ENCODE measurements at places on chromosomes 6 and 20.
A peak's percentile ranks its signal among the peaks of the same experiment; 100 is the strongest.

GRCh38 chr6:135722679-135723078, 128.8 kb upstream of the PDE7B start:
- DNase-seq = no peak

GRCh38 chr6:63785006-63785405, 149.4 kb downstream of the PHF3 start:
- DNase-seq = no peak

GRCh38 chr6:48447251-48447650, 336.3 kb upstream of the PTCHD4 start:
- DNase-seq = no peak

GRCh38 chr6:9405369-9405768, 970.0 kb upstream of the SLC35B3 start:
- DNase-seq = no peak

DNA sequence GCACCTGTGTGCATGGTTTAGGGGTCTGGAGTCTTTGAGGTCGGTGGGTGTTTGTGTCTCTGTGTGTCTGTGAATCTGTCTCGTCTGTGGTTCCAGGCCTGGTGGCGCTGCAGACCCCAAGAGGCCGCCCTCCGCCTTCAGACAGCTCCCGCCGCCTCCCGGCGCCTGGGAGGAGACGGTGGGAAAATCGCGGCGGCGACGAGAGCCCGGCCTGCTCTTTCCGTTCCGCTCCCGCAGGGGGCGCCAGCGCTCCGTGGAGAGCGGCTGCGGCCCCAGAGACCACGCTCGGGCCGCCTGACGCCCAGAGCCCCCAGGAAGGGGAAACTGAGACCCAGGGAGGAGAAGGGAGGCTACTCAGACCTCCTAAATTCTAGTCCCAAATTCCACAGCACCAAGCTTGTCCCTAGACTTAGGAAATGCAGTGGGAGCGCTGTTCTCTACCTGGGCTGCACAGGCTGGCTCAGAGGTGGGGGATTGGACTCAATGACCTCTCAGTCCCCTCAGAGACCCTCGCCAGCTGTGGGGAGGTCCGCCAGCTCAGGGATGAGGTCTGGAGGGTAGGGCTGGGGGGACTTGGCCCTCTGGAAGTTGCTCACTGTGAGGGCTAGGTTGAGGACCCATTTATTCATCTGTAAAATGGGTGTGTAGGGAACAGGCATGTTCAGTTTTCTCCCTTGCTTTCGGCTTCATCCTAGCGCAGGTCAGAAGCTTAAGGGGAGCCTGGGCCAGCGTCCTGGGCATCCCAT, 36.9 kb upstream of the BLCAP start:
- peak; percentile 27 for DNase-seq

DNA sequence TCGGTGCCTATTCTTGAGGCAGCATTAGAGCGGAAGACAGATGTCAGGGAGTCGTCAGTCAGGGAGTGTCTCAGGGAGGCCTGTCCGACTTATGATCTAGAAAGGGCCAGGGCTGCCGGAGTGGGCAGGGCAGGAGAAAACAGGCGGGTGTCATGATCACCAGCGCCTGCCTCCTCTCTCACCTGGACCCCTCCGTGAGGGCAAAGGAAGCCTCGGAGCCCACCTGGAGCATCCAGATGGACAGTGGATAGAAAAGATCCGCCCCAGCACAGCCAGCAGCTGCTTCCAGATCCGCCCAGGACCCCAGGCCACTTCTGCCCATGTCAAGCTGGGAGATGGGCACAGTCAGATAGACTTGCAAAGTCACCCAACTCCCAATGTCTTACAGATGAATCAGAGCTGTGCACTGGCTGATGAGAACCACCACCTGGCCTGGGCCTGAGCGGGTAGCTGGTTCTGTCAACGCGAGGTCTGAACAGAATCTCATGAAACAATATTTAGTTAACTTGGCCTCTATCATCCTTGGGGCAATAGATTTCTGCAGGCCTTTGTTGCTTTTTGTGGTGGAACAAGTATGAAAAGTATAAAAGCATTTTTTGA, 22.2 kb downstream of the PSMG4 start:
- no peak for DNase-seq

DNA sequence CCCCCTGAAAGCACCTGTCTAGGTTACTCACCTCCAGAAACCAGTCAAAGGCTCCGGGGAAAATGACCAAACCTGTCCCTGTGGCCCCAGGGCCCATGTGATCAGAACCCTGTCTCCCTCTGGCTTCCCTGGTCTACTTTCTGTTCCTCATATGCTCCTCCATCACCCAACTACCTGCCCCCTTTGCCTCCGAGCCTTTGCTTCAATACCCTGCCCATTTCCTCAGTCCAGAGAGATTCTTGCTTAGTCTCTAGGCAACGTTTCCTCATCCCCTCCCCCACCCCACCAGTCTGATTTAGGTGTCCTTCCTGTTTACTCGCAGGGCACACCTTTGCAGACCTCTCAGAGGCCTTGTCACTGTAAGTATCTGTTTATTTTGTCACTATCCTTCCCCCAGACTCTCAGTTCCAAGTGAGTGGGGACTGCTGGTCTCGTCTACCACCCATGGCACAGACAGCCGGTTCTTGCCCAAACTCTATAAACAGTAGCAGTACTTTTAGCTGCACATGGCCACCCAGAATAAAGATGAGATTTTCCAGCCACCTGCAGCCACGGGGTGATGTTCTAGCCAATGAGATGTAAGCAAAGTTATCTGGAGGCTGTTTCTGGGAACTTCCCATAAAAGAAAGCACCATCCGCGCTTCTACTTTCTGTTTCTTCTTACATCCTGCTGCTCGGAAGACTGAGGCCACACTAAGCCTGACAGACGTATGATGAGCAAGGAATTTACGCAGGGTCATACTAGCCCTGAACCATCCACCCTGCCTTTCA, 13.3 kb downstream of the ELOVL5 start:
- no peak for DNase-seq

DNA sequence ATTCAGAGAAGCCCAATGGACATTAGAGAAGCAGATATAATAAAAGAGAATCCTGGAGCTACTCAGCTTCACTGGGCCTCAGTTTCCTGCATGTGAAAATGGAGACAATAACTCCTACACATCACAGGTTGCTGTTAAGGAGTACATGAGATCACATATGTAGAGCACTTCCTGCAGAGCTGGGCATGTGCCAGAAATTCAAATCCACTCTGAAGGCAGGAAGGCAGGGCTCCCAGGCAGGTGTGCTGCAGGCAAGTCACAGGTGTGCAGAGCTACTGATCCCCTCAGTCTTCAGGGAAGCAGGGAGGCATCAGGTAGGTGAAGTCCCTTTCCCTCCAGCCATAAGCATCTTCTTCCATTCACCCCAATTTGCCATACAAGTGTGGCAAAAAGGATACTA, 48.0 kb downstream of the DST start:
- DNase-seq = no peak

- no peak for DNase-seq
Observed at GRCh38 chr20:23374441-23374840, 12.5 kb downstream of the GZF1 start.

- DNase-seq = no peak
Observed at GRCh38 chr6:155190677-155191076, 73.1 kb upstream of the CLDN20 start.

DNA sequence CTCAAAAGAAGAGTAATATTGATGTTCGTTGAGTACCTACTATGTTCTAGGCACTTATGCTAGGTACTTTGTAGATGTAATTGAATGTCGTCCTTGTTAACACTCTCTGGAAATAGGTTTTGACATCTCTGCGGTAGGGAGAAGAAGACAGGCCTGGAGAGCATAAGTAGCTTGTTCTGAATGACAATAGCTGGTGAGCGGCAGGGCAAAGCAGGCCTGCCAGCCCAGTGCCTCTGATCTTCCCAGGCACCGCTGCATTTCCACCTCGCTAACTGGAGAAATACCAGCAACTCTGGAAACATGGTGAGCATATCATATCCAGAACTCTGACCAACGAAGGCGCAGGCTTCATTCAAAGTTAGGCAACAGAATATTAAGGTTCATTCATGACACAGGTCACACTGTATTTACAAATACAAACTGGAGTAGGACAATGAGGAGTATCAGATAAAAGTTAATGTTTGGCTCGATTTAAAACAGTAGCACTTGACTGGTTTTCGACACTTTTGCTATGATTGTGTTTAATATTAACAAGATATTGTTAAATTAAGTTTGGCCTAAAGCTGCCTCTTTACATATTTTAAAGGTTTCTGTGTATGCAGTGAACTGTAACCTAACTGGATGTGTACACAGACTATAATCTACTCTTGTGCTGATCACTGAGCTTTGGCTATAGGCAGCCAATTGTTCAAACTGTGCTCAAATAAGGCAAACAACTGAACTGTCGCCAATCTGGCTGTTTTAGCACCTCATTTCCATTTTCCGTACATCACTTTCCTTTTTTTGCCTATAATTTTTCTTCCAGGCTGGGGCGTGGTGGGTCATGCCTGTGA, 54.1 kb downstream of the PPP1R3G start:
- DNase-seq = no peak

DNA sequence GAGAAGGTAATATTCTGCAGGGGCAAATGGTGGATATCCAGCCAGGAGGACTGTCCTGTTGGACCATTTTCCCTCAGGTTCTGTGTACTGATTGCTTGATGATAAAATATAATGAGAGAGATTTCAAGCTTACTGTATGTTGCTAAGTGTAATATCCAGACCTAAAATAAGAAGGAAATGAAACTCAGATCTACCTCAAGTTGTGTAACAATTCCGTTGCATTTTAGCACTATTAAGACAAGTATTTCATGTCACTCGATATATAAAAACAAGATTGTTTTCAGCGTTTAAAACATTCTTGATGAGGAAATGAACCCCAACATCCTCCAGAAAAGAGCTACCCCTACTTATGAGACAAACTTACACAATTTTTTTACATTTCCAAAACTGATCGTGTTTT, 57.2 kb downstream of the RGS17 start:
- no peak for DNase-seq

DNA sequence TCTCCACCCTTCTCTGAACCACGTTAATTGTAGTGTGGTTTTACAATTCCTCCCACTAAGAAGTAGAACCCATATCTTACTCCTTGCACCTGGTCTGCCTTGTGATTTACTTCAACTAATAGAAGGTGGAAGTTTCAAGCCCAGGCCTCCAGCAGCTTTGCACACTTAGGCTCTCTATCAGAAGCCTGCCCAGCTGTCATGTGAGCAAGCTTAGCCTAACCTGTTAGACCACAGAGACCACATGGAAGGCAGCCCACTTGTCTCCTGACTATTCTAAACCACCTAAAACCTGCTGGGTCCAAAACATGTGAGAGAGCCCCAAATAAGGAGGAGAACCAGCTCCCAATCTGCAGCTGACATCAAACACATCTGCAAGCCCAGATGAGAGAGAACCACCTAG, 127.6 kb upstream of the BTBD3 start:
- DNase-seq = peak; percentile 11

DNA sequence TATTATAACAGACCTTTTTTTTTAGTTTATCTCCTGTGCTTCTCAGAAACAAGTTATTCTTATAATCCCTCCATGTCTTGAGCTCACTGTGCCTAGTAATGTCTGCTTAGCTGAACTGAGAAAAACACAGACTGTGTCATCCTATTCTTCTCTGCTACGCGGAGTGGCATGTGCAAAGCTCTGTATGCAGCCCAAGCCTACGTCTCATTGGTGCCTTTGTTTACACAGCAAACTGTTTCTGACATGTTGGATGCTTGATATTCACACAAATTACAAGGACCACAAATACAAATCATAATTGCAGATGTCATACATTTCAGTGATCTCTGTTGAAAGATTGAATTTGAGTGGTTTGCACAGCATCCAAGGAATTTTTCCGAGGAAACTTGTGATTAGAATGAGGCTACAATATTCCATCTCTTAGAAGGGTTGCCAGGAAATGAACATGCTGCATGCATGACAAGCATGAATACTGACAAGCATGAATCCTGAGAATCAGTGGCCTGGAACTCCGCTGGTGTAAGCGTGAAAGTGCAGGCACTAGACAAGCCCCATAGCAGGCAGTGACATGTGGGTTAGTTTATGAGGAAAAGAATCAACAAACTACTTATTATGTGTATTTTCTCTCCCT, 128.4 kb upstream of the SGK1 start:
- no peak for DNase-seq

DNA sequence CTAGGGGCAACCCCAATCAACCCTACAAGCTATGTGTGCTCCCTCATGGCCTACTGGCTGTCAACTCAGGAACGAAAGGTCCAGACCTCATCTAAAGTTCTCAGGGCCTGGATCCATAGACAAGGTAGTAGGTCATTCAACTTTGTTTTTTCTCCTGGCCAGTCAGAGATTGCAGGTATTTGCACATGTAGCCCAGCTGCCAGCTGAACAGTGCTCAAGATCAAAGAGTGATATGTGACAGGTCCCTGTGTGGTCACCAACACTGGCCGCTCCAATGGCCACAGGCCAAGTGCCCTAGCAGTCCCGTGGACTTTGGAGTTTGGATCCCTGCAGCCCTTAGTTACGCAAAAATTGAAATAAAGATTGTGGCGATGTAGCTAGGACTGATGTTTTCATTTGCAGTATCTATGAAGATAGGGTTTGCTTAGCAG, 60.6 kb upstream of the ATXN1 start:
- DNase-seq = no peak

GRCh38 chr6:71364889-71365542, 76.4 kb downstream of the OGFRL1 start:
- no peak for DNase-seq

DNA sequence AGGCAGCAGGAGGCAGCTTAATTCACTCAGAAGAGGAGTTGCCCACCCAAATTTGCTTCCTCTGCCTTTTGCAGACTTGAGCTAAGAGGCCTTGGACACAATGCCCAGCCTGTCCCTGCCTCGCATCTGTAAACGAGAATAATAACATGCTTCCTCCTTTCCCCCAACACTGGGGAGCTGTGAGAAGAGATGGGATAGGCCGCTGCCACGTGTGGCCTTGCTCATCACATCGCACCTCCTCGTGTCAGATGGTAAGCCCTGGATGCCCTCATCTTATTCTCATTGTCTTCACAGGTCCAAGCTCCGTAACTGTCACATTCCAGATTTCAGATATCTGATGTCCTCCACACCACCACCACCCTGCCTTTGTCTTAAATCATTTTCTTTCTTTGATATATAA, 13.1 kb upstream of the TUBB2B start:
- DNase-seq = no peak

DNA sequence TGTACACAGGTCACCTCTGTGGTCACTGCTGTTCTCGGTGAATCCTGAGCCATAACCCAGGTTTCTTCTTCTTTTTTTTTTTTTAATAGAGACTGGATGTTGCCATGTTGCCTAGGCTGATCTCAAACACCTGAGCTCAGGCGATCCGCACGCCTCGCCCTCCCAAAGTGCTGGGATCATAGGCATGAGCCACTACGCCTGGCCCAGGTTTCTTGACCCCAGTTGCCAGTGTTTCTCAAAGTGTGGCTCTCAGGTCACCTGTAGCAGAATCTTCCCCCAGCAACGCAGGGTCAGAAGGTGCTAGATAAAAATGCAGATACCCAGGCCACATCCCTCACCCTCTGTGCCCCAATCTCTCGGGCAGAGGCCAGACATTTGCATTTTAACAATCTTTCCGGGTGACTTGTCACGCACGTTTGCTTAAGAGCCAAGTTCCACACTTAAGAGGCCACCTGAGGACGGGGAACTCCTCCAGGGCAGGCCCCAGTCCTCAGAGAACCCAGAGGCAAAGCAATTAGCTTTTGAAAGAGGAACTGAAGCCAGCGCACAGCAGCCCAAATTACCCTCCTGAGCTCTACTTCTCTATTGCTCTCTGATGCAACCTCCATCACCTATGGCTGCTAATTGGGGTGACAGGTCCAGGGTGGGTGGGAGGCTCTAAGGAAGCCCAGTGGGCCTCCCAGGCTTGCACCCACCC, 81.8 kb downstream of the NFATC2 start:
- DNase-seq = no peak

- no peak for DNase-seq
Observed at GRCh38 chr6:136250686-136251008, 536 bp upstream of the MTFR2 start.

GRCh38 chr6:111484633-111484930, 1.6 kb upstream of the REV3L start:
- peak; percentile 41 for DNase-seq
